ENCODE measurements at places on chromosomes 2 and 18.

- DNase-seq, result no peak
Measured at GRCh38 chr18:47912343-47912742, 18.1 kb downstream of the SMAD2 start.

DNA sequence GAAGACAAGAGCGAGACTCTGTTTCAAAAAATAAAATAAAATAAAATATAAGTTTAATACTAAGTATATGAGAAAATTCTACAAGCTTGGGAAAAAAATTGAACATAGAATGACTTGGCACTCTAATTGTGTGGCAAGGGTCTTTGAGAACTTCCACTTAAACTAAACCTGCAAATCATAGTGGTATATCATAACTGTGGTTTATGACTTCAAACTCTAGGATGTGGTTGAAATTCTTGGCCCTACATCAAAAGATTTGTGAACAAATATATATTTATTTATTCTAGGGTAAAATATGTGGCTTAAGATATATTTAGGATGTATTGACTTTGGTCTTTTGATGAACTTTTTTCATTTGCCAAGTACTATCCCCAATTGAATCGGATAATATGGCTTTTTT is 3.1 kb upstream of the FAM171B start:
- no peak for DNase-seq

GRCh38 chr2:81858998-81859397 is 1554.4 kb upstream of the LRRTM1 start:
- DNase-seq, result no peak

DNA sequence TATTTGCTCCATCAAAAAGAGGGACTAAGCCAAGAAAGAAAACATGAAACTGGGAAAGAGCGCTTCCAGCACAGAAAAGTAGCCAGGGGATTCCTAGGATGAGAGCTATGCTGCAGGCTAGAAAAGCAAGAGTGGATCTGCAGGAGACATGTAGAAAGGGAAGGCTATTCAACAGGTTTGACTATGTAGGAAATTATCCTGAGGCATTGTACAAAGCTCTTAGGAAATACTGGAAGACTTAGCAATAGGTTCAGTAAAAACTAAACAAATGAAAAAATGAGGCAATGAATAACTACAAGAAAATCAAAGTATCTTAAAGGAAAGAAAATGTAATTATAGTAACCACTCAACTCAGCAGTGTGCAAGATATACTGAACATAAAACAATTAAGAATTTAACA is 229.5 kb upstream of the FBXO11 start:
- no peak for DNase-seq

DNA sequence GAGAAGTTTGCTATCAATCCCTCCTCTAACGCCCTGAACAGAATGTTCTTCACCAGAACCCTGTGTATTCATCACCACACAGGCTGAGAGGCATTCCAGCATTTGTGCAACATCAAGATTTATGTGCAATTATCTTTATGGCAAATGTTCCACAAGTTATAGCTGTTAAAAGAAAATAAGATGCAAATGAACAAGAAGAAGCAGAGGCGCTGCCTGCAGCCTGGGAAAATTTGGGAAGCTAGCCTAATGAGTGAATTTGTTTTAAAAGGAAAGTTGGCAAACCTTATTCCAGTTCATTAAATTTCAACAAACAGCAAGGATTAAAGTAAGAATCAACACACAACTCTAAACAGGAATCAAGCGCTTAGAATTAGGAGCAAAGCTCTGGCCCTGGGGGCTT is 5.3 kb downstream of the TPO start:
- no peak for DNase-seq

DNA sequence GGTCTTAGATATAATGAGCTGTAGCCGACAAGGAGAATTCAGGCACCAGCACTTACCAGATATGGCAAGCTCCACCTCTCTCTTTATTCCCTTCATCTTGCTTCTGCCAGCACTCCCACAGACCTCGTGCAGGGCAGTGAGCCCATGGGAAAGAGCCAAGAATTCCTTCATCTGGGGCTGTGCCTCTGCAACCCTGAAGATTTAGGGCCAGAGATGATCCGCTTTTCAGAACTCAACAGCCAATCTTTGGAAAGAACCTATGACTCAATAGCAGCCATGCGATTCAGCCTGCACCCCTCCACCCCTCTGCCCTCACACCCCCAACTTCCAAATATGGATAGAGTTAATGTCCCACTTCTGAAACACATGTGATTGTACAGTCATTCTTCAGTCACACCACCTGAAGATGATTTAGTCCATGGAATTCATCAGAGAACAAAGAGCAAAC is 533.7 kb upstream of the TNP1 start:
- no peak for DNase-seq

- DNase-seq, result no peak
Measured at GRCh38 chr18:7598167-7599047, 31.3 kb downstream of the PTPRM start.

DNA sequence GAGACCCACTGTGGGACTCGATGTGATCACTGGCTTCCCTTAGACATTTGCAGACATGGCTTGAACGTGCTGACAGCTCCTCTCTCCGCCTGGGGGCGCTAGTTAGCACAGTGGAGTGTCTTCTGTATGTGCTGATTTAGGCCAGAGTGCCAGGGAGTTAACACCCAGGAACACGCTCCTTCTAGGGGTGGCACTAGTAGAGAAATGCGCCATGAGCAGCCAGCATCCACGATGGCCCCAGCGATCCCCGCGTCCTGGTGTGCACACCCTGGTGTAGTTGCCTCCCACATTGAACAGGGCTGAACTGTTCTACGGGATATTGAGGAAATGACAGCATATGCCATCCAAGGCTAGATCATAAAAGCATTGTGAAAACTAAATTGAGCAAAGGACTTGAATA is 11.4 kb upstream of the NMUR1 start:
- DNase-seq, result no peak

DNA sequence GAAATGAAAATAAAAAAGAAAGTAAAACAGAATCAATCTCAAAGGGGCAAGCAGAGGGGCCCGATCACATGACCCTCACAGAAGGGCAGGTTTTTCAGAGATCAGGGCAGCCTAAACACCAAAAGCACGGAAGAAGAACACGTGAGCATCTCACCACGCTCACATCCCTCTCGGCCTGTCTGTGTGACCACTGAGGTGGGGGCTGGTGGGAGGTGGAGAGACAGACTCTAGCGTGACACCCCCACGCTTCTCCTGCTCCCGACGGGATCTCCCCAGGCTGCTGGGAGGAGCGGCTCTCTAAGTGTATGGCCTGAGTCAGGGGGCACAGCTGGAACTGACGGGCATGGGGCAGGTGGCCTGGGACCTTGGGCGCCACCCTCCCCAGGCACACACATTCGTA is 23.5 kb upstream of the MTERF4 start:
- DNase-seq, result no peak

- DNase-seq, result no peak
Measured at GRCh38 chr18:78928076-78928475, 51.5 kb upstream of the SALL3 start.

- DNase-seq, result no peak
Measured at GRCh38 chr2:222710736-222711135, 39.3 kb downstream of the MOGAT1 start.

DNA sequence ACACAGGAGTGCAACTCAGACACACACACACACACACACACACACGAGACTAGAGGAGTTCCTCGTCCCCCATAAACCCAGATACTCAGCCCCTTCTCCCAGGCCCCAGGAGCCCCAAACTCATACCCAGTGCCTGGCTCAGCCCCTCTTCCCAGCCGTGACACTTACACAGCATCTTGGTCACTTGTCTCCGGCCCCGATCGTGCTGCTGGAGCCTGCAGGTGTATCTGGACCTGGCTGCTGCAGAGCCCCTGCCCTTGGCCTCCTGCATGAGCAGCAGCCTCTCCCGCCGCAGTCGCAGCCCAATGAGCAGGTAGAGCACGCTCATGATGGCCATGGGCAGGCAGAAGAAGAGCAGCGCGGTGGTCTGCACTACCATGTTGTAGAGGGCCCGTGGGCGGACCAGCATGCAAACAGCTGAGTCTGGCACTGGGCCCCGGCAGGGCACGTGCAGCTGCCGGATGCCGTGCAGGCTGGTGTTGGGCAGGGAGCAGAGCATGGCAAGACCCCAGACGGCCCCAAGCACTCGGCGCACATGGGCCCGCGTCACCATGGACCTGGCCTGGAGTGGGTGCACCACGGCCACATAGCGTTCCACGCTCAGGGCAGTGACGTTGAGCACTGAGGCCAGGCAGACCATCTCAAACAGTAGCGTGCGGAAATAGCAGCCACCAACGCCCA is 2.1 kb downstream of the NMUR1 start:
- DNase-seq, result no peak

GRCh38 chr18:74454279-74454751 is 2.8 kb downstream of the DIPK1C start:
- no peak for DNase-seq

- no peak for DNase-seq
Measured at GRCh38 chr18:48939205-48940097, 11.3 kb downstream of the SMAD7 start.

DNA sequence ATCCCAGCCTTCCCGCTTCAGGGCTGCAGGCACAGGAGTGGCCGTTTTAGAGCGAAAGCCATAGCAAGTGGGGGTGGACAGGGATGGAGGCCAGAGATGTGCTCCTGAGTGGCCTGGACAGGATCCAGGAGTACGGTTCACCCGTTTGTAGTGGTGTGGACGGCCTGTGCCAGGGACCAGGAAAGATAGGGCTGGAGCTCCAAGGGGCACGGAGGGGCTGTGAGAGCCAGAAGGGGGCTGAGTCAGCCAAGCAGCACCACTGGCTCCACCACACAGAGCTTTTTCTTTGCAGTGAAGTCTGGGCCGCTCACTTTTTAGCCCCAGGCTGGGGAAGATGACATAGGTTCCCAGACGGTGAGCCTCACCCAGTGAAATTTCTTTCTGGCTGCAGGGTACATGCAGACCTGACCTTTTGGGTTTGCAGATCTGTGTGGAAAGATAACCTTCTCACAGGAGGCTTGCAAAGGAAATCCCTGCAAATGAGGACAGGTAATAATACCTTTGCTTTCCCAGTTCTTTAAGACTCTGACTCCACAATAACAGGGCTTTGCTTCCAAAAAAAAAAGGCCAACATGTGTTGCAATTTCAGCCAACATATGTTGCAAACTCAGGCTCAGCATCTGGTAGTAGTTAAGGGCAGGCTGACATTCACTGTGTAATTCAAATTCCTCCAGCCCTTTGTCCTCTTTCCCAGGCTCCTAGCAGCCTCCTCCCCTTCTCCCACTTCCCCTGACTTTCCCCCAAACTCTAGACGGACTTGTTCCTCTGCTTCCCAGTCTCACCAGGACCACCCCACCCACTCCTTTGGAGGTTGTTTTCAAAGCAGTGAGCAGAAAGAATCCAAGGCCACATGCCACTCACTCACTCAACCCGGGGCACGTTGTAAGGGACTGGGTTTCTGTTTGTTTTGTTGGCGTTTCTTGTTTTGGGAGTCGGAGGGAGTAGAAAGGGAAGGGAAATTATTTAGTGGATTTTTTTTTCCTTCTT is 20.3 kb upstream of the LAPTM4A start:
- peak; percentile 81 for DNase-seq

- no peak for DNase-seq
Measured at GRCh38 chr2:96157649-96158553, 12.7 kb upstream of the DUSP2 start.
